GM12892 (cell line): ENCODE measurements at places on chromosomes 1 and 21.

- no peak for DNase-seq
These were observed 54.3 kb upstream of the SERBP1 start for GRCh38 chr1:67484492-67484891.

- no peak for DNase-seq
These were observed 174.2 kb upstream of the NFIA start for GRCh38 chr1:60908159-60908558.

DNA sequence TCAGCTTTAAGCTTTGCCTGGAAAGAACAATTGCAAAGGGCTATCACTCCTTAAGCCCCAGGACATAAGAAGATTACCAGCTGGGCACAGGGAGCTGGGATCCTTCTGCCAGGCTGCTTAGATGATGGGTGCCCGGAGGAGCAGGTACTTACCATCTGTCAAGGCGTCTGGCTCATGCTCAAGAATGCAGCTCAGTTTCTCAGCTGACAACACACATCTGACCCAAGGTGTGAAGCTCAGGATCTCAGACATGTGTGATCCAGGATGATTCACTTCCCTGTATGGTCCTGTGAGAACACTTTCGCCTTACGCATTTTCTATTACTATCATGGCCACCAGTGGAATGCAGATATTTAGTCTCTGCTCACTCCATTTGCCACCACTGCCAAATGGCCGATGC is 14.7 kb upstream of the DISC1 start:
- DNase-seq = no peak

DNA sequence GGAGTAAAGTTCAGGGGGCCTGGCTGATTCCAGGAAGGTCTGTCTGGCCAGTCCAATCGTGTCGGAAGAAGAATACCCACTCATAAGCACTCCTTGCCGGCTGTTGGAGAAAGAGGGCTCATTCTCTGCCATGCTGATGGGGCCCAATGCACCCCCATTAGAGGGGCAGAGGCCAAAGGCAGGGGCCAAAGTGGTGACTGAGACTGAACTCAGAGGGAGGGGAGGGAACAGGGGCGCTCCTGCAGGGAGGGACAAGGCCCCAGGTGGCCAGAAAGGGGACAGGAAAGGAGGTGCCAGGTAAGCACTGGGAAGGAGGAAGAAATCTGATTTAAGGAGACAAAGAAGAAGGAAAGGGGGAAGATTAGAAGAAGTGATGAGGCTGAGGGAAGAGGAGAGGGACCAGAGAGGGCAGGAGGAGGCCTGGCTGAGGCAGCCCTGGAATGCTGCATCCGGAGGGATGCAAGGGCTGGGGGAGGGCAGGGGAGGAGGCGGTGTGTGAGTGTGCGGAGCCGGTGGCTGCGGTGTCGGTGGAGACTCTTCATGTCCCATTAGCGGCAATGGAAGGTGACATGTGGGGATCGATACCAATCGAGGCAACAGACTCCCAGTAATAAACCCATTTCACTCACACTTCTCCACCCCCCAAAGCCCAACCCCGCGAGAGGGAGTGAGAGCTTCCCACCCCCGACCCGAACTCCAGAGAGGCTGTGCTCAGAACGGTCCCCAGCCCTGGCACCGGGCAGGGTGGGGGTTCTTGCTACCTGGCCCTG is 12.0 kb upstream of the ETV3L start:
- DNase-seq = no peak

DNA sequence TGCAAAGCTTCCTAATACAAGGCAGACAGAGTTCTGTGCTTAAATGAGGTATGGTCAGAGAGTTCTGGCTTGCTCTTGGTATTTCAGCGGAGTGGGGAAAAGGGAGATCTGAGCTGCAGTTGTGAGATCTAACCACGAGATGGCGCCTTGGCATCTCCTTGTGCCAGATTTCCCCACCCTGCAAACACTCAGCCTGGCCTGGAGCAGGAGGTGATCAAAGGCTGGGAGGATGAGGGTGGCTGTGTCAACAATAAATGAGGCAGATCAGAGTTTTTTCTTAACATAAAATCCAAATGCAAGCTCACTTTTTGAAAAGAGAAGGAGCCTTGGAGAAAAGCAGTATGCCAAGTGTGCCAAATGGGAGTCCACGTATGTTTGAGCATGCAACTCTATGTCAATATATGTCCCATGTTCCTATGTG is 4.1 kb upstream of the TFAP2E start:
- DNase-seq = peak; percentile 71

- DNase-seq = no peak
These were observed 77.1 kb upstream of the NBL1 start for GRCh38 chr1:19567041-19567440.

- DNase-seq = no peak
These were observed 17.9 kb upstream of the SLC25A34 start for GRCh38 chr1:15718199-15718601.

- DNase-seq = no peak
These were observed 48.5 kb upstream of the B3GALT5 start for GRCh38 chr21:39564200-39564599.

- DNase-seq = no peak
These were observed 70.0 kb downstream of the KCTD3 start for GRCh38 chr1:215637041-215637573.

GRCh38 chr1:162689745-162690671 is 57.7 kb downstream of the DDR2 start:
- no peak for DNase-seq

DNA sequence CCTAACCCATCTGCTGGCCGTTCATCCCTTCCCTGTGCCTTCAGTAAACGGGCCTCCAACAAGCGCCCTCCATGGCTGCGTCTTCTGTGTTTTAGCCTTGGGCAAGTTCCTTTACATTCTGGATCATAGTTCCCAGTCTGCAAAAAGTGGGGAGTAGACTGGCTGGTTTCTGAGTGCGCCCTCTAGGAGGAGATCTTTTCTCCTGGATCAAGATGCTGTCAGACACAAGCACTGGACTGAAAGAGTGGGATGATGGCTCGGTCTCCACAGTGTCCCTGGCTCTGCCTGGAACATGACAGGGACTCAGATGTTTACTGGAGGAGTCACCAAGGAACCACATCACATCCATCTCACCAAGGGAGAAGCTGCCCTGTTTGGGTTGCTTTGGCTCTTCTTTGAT is 88.8 kb downstream of the PRDM2 start:
- no peak for DNase-seq

DNA sequence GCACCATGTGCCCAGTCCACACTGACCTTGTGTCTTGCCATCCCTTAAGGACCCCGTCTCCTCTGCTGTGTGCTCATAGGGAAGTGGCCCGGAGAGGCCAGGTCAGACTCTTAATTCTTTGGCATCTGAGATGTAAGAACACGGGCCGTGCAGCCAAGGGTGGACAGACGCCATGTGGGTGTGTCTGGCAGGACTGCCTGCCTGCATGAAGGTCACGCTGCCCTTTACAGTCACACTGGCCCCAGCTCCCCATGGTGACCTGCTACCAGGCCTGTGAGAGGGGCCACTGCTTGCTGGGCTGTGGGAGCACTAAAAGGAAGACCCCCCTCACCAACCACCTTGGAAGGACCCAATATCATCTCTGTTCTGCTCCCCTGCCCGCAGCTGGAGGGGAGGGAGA is 17.7 kb downstream of the DHRS3 start:
- DNase-seq = no peak

- DNase-seq = no peak
These were observed 66.4 kb downstream of the PSMG1 start for GRCh38 chr21:39116761-39117439.

DNA sequence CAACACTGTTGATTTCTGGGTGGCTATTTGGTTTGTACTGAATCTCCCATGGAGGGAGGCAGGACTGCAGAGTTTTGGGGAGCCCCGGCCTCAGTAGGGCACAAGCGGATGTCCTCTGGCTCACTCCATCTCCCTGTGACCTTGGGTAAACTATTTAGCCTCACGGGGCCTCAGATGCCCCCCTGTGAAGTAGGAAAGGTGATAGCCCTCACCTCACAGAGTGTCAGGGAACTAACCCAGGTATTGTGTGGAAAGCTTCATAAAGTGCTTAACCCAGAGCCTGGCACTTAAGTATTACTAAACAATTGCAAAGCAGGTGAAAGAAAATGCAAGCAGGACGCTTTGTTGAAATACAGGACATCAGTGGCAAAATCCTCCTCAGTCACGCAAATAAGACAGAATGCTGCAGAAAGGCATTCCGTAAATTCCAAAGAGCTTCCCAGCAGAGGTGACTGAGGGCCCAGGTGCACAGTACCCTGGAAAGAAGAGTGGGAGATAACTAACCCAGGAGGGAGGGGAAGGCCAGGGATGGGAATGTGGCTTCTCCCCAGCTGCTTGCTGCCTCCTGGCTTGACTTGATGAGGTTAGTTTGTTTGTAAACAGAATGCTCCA is 436.3 kb downstream of the PRDM2 start:
- no peak for DNase-seq

- no peak for DNase-seq
These were observed 20.1 kb downstream of the OSBPL9 start for GRCh38 chr1:51636764-51637522.

DNA sequence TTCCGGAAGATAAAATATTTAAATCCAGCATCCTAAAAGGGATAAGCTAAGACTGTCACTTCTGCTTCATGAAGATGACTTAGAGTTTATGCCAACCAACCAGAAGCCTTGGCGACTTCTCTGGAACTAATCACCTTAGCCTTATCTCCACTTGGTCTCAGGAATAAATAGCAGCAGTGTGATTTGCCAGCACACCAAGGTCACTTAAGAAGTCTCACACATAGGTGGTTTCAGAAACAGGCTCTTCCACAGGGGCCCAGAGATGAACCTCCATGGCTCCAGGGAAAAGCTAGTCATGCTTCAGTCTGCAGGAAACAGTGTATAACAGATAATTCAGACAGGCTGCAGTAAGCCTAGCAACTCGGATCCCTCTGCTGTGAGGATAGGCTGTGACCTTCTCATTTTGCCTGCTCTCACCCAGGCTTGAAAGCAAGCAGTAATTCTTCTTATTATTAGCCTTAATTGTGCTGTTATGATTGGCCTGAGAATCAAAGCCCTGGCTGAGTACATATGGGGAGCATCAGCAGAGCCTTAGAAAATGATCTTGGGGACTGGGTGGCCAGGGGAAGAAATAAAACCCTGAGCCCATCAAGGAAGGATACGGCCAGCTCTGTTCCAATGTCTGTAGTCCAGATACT is 84.7 kb downstream of the WLS start:
- no peak for DNase-seq

GRCh38 chr1:5576011-5576672 is 416.1 kb downstream of the NPHP4 start:
- no peak for DNase-seq

DNA sequence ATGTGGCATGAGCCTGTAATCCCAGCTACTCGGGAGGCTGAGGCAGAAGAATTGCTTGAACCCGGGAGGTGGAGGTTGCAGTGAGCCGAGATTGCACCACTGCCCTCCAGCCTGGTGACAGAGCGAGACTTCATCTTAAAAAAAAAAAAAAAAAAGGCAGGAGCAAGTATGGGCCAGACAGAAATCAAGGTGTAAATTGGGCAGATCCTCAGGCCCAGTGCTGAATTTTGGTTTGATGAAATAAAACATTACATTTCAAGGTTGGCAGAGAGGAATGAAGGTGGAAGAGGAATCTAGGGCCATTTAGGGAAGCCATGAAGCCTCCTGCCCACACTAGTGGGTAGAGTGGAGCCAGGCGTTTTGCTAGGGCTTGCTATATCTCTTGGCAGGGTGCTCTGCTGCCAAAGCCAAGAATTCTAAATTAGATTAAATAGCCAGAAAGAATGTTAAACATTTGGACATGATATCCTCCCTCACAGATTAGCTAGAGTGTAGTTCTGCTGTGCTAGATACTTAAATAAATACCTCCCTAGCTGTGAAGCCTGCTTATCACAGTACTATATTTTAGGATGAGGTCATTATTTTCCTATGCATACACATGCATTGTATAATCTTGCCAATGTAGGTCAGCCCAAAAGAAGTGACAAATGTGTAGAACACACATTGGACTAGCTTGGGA is 16.6 kb upstream of the LGALS8 start:
- no peak for DNase-seq

DNA sequence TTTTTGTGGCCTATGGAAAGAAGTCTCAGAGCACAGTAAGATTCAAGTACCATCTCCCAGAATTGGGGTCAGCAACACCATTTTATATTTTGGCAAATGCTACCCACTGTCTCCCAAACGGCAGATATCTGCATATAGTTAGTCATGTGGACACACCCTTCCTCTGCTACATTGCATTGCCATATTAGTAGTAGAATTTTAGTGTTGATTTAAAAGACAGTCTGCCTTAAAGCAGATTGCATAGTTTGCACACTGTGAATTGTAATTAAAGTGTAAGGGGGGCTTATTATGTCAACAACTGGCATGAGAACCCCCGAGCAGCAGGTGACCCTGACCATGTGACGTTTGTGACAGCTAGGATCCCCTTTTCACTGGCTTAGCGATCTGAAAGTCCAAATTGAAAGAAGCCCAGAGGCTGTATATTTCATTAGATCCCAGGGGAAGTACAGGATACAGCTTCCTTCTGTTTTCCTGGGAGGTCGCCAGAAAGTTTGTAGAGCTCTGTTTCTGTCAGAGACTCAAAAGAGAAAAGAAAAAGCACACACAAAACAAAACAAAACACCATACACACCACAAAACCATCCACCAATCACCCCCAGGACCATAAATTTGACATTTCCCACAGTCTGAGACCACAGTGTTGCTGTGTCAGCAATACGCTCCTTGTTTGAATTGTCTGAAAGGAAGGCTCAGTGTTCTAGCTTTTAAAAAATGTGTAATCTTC is 172.4 kb downstream of the NFIA start:
- DNase-seq = no peak

DNA sequence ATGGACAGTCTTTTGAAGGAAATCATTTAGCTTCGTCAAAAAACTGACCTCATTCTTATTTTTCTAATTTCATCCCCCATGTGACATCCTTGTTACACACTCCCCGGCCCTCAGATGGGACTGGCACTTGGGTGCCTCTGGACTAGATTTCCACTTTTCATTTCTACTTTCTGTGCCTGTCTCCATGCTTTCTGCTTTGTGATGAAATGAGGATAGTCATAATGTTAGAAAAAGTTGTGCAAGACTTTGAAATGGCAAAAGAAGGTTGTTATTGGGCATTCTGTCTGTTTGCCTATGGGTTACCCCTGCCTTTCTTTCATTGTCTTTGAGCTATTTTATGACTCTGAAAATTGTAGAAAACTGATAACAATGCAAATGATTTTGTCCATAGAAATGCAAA is 54.9 kb downstream of the MDM4 start:
- DNase-seq = no peak

GRCh38 chr1:187306710-187307415 is 478.1 kb downstream of the PLA2G4A start:
- DNase-seq = no peak

DNA sequence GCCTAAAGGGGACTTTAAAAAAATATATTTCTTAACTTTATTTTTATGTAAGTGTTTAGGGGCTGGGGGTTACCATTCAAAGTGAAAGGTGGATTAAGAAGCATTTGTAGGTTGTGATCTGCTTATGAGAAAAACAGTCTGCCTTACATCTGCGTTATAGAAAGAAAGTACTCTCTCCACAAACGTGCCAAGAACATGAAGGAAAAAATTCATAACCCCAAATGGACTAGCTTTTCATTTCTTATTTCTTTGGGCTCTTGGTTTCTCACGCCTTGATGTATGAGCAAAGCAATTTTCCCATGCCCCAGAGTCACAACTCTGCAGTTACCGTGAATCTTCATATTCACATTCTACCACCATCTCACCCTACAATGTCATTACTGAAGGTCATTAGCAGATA is 1165.1 kb upstream of the ADGRL4 start:
- no peak for DNase-seq
